SW480 (cell line): ENCODE measurements at places on chromosomes 5 and 9.
A peak's percentile ranks its signal among the peaks of the same experiment; 100 is the strongest.

- DNase-seq = no peak
These were observed 12.1 kb upstream of the IQGAP2 start for GRCh38 chr5:76391014-76391413.

GRCh38 chr5:4191041-4191440 is 595.4 kb downstream of the IRX1 start:
- DNase-seq = no peak

DNA sequence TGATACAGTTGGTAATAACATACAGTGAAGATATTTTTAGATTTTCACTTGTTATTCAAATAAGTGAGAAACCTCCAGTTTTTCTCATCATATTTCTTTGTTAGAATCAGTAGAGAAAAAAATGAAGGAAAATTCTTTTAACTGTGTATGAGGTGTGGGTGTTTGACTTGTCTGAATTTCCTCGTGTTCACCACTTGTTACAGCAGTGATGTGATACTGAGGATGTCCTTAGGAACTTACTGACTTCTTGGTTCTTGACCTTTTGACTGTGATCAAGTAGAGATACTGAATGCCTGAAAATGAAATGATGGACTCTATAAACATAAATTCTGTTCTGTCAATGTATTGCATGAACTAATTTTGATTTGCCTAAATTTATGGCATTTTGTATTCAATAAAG is 10.7 kb downstream of the PBX3 start:
- DNase-seq = no peak

DNA sequence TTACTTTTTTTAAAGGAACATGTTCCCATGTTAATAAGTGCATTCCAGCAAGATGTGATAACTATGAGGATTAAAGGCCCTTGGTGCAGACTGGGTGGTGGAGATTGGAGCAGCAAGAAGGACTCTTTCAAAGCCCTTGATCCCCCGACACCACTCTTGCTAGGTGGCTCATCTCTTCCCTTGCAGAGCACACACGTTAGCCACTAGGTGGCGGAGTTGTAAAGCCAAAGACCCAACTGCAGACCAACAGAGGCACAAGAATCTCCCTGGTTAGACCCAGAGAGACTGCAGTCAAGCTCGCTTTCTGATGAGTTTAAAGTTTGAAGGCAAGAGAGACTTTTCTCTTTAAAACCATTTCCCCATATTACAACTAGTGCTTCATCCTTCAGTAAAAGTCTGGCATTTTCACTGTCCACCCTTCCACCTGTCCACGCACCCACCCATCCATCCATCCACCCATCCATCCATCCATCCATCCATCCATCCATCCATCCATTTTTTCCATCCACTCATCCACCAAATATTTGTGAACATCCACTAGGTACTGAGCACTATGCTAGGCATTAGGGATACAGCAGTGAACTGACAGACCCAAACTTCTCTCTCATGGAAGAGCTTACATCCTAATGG is 226.9 kb downstream of the MSX2 start:
- peak; percentile 85 for DNase-seq

DNA sequence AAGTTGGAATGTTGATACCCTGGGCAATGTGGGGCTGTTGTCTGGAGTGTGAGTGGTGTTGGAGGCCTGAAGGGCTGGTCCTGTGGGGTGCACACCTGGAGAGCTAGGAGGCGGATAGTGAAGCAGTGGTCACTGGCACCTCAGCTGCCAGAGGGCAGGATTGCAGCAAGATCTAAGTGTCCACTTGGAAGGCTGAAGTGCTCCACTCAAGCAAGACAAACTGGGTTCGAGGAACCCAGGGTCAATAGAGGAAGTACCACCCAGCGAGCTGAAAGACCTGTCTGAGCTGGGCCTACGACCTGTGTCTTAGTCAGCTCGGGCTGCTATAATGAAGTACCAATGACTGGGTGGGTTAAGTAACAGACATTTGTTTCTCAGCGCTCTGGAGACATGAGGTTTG is 39.7 kb upstream of the TJP2 start:
- DNase-seq = no peak

DNA sequence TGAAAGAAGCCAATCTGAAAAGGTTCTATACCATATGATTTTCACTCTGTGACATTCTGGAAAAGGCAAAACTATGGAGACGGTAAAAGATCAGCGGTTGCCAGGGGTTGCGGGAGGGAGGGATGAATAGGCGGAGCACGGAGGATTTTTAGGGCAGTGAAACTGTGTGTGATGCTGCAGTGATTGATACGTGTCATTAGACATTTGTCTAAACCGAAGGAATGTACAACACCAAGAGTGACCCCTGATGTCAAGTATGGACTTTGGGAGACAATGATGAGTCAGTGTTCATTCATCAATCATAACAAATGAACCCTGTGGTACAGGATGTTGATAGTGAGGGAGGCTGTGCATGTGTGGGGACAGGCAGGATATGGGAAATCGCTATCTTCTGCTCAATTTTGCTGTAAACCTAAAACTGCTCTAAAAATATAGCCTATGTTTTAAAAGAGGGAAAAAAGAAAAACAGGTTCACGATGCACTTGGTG is 34.4 kb downstream of the ERGIC1 start:
- DNase-seq = peak; percentile 56

GRCh38 chr9:95242613-95243012 is 74.9 kb downstream of the FANCC start:
- no peak for DNase-seq

DNA sequence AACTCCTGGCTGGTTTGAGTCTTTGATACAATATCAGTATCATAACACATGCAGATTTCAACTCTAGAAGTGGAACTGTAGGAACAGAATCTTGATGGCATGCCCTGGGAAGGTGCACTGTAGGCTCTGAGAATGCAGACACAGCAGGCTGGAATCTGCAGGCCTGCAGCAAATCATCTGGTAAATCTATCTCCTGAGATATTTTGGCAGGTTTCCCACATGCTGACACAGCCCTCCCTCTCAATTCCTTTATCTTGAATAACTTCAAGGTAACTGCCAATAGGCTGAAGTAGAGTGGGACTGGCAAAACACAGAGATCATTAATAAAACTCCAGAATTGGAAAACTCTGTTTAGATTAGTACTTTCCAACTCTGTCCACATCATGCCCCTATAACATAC is 177.8 kb upstream of the PCSK5 start:
- DNase-seq = no peak

DNA sequence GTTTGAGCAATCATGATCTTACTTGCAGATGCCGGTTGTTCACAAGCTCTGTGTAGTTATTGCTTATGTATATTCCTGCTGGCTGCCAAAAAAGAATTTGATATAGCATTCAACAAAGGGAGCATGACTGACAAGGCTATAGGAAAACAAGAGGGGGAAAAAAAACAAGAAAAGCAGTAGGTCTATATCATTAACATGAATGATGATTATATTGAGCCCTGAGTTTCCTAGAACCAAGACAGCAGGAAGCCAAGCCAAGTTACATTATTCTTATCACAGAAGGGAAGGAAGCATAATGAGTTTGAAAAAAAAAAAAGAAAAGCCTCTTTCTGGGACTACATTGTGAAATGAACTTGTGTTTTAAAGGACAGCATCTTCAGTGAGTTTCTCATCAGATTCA is 41.0 kb downstream of the TSTD2 start:
- no peak for DNase-seq

- DNase-seq = no peak
These were observed 14.5 kb downstream of the FCN2 start for GRCh38 chr9:134895097-134895496.

DNA sequence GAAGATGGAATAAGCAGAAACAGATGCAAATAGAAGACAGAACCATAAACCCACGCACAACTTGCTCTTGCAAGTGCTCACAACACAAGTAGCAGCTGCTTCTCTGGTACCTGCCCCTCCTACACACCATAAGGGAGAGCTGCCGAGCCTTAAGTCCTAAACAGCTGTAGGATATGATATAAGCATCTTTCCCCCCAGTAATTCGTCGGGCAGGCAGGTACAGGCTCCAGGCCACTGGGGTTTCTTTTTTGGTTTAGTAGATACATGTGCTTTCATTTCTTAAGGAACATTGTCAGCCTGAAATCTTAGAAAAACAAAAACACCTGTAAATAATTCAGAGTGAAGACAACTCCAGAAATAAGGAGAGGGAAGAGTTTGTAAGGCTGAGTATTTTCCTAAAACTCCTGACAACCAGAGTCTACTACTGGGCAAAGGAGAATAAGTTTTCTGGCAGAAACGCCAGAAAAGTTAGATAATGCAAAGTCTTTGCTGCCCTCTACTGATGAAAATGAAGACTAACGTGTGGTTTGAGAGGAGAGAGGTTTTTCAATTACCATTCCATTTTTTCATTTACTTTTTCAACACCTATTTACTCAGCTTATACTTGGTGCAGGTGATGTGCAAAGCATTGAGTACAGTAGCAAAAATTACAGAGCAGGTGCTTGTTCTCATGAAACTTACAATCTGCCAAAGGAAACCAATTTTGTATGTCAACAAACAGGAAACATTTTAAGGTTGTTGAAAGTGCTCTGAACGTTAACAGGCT is 20.1 kb upstream of the TCERG1 start:
- DNase-seq = peak; percentile 77

GRCh38 chr9:133692364-133692985 is 45.7 kb downstream of the SARDH start:
- DNase-seq = no peak

DNA sequence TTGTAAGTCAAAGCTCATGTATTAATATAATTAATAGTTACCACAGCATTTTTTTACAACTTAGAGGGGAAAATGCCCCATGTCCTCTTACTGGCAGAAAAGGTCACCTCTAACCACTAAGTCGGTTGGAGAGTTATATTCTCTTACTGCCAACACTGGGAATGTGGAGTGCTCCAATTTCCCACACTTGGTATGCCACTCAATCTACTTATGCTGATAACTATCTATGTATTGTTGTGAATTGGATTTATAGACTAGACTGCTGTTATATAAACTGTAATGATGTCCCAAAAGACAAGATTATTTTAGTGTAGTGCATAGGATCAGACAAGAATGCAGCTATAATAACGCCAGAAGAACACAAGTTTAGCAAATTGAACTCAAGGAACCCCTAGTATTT is 2385.2 kb upstream of the C9orf72 start:
- DNase-seq = no peak

GRCh38 chr5:25554077-25554476 is 909.3 kb upstream of the CDH10 start:
- no peak for DNase-seq

DNA sequence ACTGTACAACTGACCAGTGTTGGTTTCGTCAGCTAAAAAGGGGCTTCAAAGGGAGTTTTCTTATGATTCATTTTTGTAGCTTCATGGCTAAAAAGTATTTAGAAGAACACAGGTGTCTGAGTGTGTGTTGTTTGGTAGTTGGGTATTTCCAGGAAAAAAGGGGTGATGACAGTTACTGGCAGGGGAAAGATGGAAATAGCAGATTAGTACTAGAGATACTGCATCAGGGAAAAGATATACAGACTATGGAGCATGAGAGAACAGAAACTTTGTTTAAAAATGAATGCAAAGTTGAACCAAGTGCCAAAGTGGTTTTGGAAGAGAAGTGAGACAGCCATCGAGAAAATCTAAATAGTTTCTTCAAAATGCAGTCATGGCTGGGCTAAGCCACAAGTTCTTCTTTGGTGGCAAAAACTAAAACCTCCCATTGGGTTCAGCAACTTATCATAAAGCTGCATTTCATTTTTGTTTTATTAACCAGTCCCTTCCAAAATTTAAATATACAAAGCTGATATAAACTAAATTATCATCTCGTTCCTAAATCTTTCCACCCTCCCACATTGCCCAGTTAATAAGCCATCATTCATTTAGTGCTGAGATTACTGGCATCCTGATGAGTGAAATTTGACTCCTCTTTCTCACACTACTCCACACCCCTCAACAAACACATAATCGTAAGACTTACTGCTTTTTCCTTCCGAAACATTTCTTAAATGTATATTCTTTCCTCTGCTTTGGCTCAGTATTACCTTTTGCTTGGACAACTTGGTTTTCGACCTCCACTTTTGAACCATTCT is 33.5 kb downstream of the ELL2 start:
- DNase-seq = no peak

DNA sequence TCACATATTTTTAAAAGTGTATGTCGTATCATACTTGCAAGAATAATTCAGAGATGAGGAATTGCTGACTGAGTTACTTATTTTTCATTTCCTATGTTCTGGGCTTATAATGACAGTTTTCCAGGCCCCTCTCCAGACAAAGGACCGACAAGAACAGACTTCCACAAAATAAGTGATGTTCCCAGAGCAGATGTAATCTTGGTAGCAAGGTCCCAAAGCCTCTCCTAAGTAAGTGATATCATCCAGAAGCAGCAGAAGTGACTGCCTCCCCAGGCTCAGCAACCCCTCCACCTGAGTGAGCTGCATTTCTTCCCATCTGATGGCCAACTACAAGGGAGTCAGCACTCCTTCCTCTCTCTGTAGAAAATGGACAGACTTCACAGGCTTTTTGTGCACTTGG is 57.1 kb downstream of the SEMA6A start:
- DNase-seq = no peak

DNA sequence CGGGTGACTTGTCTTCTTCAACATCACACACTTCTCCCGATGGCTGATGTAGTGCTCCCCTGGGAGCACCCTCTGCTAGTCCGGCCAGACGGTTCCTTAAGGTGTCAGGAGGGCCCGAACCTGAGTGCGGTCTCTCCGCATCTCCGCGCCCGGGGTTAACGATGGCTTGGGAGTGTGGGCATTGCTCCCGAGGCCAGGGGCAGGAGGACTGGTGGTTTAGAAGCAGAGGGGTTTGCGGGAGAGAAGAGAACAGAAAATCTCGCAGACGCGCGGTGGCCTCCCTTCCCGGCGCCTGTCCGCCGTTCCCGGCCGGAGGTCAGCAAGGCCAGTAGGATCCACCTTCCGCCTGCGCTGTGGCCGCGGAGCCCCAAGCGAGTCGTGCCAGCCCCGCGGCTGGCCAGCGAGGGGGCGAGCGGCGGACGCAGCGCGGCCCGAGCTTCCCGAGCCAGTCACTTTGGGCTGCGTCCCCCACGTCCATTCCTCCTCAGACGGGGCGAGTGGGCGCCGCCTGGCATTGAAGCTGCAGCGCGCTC is 700 bp downstream of the CDO1 start:
- DNase-seq = no peak

GRCh38 chr9:137007108-137007815 is 10.9 kb upstream of the CLIC3 start:
- DNase-seq = no peak

- no peak for DNase-seq
These were observed 28.5 kb downstream of the PTAR1 start for GRCh38 chr9:69731348-69731747.

DNA sequence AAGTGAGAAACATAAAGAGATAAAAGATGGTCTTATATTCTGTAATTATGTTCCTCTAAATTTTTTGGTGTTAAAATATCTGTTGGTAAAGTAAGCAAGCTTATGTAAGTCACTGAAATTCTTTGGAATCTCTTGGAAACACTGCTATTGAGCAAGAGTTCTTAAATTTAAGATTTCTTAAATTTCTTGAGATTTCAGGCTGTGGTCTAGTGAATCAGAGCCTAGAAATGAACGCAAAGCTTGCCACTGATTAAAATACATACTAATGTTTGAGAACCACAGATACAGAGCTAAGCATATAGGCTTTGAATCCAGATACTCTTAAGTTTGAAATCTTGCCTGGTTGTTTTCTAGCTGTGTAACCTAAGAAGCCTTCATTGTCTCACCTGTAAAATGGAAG is 133.4 kb downstream of the TRPM3 start:
- no peak for DNase-seq
